Anterior cingulate cortex (tissue), 58 donors: ENCODE measurements at places on chromosomes 12 and 14.

- DNase-seq, result no peak
These were observed 18.3 kb downstream of the NINJ2 start for GRCh38 chr12:644818-645552.

GRCh38 chr12:51008329-51009055, 17.7 kb downstream of the SLC11A2 start:
- DNase-seq, result no peak

GRCh38 chr12:104462931-104463339, 6.2 kb downstream of the CHST11 start:
- no peak for DNase-seq

- DNase-seq, result no peak
These were observed 41.5 kb downstream of the TEAD4 start for GRCh38 chr12:3000548-3001275.

- no peak for DNase-seq
These were observed 12.3 kb downstream of the NEMP1 start for GRCh38 chr12:57066245-57066644.

- no peak for DNase-seq
These were observed 159.4 kb upstream of the PLEKHG7 start for GRCh38 chr12:92543359-92543758.
